ENCODE measurements at places on chromosomes 2 and 18.

DNA sequence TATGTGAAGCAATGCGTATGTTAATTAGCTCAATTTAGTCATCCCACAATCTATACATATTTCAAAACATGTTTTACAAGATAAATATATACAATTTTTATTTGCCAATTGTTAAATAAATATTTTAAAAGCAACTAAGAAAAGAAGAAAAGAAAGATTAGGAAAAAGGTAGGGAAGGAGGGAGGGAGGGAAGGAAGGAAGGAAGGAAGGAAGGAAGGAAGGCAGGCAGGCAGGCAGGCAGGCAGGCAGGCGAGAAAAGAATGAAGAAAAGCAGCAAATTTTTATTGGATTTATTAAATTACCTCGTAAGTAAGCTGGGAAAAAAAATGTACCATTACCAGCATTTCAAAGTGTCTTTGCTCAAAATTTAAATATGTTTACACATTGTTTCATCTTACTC, 30.5 kb downstream of the NOL4 start:
- DNase-seq = no peak

GRCh38 chr2:237978058-237978712, 11.4 kb downstream of the UBE2F start:
- DNase-seq = no peak

- DNase-seq = no peak
These were observed 25.1 kb upstream of the KLHL29 start for GRCh38 chr2:23359631-23360567.

- DNase-seq = no peak
These were observed 424.0 kb downstream of the RND3 start for GRCh38 chr2:150063432-150063889.

GRCh38 chr2:192208848-192209247, 14.1 kb upstream of the TMEFF2 start:
- DNase-seq = no peak

DNA sequence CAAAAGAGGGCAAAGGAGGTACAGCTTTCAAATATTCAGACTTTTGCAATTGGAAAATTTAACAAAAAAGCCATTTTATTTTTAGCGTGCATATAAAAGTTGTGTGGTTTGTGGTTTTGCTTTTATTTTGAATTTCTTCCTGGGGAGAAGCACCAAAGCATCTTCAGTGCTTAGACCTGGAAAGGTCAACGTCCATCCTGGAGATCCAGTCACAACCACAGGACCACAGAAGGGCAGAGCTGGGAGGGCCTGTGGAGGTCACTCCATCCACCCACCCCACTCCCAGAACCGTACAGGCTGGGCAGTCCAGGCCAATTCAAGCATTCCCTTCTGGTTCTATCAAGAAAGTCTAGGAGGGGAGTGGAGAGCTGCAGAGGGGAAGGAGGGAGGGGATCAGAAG, 43.8 kb downstream of the MPHOSPH10 start:
- no peak for DNase-seq

GRCh38 chr2:211617803-211618202, 920.8 kb downstream of the ERBB4 start:
- DNase-seq = no peak

DNA sequence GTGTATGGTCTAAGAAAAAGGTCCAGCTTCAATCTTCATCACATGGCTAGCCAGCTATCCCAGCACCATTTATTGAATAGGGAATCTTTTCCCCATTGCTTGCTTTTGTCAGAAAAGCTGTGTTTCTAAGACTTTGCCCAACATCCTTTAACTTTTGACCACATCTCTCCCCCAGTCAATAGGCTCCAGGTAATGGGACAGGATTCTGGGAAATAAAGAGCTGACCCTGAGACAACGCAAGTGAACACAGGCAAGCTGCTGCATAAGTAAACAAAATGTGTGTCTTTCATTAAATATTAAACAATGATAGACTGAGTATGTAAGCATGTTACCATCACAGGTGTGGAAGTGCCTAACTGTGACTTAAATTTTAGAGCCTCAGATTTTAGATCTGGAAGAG, 23.0 kb downstream of the FAM110C start:
- DNase-seq = no peak

DNA sequence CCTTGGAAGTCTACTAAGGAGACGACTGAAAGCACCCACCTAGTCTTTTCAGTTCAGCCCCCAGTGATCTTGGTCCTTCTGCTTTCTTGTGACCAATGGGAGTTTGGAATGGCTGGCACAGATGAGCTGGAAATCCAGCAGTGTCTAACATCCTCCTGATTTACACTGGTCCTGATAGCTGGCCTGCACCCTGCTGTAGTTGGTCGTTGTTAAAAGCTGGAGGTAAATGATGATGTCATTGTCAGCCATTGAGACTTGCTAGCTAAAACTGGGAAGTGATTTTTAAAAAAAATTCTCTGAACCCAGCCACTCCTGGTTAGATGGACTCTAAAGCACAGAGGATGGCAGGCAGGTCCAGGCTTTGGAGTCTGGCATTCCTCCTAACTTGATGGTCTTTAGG, 19.3 kb downstream of the CCT7 start:
- DNase-seq = no peak

DNA sequence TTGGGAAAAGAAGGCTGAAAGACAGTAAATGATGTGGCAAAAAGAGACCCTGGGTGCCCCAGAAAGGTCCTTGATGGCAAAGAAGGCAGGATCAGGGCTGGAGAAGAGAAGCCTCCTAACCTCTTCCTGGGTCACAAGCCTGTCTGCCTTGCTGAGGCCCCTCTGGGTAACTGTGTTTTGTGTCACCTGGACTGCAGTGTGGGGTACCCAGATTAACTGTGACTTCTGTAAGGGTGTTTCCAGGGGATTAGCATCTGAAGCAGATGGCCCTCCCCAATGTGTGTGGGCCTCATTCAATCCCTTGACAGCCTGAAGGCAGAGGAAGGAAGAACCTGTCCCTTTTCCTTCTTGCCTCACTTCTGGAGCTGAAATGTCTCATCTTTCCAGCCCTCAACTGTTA, 35.6 kb upstream of the APCDD1 start:
- no peak for DNase-seq

GRCh38 chr2:46552528-46552927, 73.2 kb downstream of the TMEM247 start:
- no peak for DNase-seq

DNA sequence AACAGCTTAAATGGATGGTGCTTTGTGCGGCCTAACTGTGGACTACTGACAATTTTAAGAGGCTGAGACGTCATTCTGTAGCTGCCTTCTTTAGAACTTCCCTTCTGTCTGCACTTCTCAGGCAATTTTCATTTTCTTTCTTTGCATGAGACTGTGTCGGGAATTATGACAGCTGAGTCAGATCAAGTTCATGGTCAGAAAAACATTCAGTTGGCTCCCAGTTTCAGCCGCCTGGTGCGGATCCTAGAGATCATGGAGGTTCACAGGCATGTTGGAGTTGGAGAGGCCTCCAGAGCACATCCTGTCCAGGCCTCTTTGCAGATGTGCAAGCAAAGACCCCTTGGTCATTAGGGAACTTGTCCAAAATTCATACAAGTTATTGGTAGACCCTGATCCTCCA, 135.0 kb downstream of the TANC1 start:
- DNase-seq = no peak

DNA sequence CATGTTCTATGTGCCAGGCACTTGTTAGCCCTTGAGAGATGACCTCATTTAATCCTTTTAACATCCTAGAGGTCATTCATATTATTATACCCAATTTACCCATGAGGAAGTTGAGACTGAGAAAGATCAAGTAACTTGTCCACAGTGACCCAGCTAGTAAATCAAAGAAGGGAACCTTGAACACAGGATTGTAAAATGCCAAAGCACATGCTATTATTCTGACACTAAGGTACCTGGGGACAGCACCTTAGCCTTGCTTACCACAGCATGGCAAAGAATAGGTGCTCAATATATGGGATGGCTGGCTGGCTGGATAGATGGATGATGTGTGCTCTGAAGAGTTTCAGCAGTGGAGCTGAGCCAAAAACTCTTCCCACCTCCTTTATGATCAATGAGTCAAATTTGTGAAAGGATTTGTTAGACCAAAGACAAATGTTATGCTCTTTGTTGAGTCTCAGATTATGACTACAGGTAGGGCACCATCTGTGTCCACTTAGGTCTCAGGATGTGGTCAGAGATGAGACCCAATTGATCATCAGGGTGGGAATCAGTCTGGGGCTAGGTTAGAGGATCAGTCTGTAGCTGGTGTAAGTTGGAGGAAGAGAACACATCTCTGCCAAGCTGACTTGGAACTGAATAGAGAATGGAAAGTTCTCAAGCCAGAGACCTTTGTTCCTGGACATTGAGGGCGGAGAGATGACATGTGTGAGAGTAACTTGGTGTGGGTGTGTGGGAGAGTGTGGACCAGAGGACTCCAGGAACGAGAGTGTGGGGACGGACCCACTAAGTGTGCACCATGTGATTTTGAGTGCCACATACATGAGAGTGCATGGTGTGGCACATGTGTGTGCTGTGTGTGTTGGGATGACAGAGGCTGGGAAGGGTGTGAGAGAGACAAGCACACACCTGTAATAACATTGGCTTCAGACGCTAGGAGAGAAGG, 16.3 kb upstream of the PKDCC start:
- no peak for DNase-seq

GRCh38 chr2:222604749-222605515, 51.0 kb downstream of the FARSB start:
- no peak for DNase-seq

- no peak for DNase-seq
These were observed 7.1 kb upstream of the GALNT3 start for GRCh38 chr2:165801176-165801575.

DNA sequence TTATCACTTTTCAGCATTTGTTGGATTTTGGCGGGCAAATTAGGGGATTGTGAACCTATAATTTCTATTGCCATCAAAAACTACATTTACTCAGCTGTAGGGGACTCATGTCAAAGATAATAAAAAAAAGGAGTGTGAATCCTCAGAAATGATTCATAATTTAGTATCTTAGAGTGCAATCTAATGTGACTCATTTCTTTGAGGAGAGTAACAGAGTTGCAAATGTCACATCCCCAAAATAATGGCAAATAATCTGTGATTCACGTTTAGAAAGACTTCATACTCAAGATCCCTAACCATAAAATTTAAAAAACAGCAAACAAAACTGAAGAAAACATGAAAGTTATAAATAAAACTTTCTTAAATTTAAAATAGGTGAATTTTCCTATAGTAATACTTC, 373.0 kb downstream of the CDH2 start:
- no peak for DNase-seq

- no peak for DNase-seq
These were observed 15.5 kb downstream of the NEURL3 start for GRCh38 chr2:96489663-96490062.

DNA sequence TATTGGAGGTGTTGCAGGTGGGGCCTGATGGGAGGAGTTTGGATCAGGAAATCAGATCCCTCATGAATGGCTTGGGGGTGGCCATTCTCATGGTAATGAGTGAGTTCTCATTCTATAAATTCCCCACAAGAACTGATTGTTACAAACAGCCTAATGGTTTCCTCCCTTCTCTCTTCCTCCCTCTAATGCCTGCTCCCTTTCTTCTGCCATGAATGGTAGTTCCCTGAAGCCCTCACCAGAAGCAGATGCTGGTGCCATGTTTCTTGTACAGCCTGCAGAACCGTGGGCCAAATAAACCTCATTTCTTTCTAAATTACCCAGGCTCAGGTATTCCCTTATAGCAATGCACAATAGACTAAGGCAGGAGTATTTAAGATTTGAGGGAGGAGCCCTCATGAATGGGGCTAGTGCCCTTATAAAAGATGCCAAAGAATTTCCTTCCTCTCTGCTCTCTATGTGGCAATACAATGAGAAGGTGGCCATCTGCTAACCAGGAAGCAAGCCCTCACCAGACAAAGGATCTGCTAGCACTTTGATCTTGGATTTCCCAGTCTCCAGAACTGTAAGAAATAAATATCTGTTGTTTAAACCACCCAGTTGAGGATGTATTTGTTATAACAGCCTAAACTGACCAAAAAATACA, 251.8 kb downstream of the ZEB2 start:
- DNase-seq = no peak

- DNase-seq = no peak
These were observed 156.5 kb downstream of the ARL6IP6 start for GRCh38 chr2:152874955-152875354.

DNA sequence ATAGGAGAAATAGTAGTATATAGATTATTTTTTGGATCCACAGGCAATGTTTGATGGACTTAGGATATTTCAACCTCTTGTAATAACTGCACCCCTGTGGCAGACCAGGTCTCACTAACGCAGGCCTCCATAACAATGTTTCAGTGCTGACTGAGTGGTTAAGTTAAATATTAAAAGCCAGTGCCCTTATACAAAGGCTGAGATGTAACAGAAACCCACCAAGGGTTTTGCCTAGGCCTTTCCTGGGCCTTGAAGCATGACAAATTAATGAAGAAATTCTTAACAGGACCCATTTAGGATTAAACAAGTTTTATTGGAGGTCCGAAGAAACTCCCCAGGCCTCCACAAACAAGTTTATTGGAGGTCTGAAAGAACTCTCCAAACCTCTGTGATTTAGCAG, 1.6 kb upstream of the SUCLG1 start:
- DNase-seq = no peak

DNA sequence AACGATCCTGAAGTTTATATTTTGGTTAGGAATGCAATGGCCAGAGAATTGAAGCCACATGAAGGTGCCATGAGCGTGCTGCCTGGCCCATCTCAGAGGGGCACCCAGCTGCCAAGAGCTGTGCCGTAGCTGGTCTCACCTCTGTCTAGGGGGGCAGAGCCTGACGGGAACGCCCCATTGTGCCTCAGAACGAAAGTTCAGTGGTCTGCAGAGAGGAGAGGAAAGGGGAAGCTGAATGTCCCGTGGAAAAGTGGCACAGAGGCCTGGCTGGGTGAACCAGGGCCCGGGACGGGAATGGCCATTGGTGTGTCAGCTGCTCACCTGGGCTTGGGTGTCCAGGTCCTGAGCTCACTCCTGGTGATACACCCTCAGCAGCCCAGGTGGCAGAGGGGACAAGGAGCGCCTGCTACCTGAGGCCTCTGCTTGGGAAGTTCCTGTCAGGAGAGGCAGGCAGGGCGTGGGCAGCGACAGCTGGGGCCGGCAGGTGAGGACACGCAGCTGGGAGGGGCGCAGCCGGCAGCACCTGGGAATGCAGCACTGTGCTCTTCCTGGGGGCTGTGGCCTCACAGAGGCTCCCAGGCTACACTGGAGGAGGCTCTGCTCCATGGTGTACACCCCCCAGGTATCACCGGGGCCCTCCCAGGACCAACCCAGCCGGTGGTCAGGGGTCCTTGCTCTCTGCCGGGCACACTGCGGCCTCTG, 67.3 kb downstream of the PARD6G start:
- DNase-seq = no peak

DNA sequence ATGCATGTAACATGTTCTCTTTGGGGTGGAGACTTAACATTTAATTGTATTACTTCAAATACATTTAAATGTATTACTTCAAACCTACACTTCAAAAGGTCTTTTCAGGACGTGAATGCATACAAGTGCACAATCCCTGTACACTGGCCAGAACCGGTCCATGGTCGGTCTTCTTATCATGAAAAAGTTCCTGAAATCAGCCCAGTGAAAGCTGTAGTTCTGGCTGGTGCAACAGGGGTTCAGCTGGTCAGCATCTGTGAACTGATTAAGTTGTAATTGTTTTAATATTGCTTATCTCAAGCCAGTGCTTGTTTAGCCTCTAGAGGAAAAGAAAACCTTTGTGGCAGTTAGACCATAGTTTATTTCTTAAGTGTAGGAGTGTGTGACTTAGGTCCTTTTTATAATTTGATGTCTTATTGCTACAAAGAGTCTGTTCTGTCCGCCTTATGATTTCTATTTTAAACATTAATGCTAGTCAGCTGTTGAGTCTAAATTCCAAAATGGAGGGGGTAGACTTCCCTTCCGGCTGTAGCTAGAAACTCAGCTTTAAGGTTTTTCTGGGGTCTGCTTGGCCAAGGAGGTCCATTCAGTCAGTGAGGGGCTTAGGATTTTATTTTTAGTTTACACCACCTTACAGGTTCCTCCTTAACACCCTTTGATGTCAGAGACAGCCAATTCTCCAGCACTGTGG, 768 bp upstream of the CYBRD1 start:
- DNase-seq = no peak

All from glomerular endothelial cell (primary cell).